ENCODE measurements at places on chromosomes 16 and 17.

- DNase-seq = no peak
These were observed 4.7 kb downstream of the KRT25 start for GRCh38 chr17:40750391-40750790.

GRCh38 chr17:31721291-31722025, 137.6 kb downstream of the COPRS start:
- no peak for DNase-seq

- DNase-seq = no peak
These were observed 16.8 kb downstream of the VASN start for GRCh38 chr16:4388271-4389021.

DNA sequence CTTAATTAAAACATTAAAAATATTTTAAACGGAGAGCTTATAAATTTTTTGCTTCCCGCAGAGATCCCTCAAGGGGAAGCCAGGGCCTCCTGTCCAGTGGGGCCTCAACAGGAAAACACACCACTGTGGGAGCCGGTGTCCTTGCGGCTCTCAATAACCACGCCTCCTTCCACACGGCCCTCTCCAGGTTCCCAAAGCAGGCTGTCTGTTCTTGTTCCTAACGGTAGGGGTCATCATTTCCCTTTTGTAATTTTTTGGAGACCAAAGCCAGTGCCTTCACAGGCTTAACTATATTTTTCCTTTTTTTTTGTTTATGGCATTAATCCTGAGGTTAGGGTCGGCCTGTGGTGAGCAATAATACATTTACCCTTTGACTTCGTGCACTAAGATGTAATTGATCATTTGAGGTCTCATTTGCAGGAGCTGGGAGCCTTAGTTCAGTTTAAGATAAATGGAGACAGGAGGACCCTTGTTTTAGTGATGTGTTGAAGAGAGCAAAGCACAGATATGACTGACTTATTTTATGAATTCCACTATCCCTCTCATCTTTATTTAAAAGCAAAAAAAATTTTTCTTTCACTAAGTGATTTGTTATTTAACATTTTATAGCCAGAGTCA, 77.5 kb upstream of the N4BP1 start:
- DNase-seq = peak; percentile 73

- DNase-seq = peak; percentile 80
These were observed 245.7 kb downstream of the FOXL1 start for GRCh38 chr16:86823888-86824671.

- peak; percentile 81 for DNase-seq
These were observed 652 bp downstream of the PRAC2 start for GRCh38 chr17:48723423-48724250.

DNA sequence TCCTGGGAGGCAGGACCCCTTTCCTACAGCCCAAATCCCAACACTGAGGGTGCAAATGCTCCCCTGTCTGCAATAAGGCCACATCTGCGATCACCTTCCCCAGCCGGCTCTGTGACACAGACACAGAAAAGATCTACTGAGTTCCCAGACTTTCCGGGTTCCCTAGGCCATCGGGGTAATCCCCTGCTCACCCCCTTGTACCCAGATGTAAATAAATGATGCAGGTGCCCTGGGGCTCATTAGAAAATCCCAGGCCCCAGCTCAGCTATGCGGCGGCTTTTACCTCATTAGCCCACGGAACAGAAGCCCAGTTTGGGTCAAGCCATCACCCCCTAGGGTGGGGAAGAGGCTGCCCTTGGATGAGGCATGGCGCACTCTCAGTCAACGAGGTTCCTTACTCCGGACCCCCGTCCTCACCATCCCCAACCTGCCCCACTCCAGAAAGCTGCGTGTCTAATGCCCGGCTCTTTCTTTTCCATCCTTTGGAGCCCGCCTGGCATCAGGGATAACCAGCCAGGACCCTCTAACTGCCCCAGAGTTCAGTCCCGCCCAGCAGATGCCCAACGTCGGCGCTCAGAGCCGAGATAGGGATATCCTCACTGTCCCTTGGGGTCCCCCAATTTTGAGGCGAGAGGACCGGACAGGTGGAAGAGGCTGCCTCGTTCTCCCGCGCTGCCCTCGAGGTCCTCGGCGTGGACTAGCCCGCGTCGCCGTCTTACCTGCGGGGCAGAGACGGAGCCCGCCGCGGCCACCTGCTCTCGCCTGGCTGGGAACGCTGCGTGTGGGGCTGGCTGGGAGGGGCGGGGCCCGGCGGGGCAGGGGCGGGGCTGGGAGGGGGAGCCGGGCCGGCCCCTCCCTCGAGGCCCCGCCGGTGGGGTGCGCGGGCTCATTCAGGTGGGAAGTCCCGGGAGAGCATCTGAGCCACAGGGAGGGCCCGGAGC, at the start of gene ZNF385C:
Gene ZNF385C, minus strand, starts transcription at position 783 of the 941 bp plus-strand sequence. CDS start 35,417 bp downstream, outside the sequence.
- no peak for DNase-seq

DNA sequence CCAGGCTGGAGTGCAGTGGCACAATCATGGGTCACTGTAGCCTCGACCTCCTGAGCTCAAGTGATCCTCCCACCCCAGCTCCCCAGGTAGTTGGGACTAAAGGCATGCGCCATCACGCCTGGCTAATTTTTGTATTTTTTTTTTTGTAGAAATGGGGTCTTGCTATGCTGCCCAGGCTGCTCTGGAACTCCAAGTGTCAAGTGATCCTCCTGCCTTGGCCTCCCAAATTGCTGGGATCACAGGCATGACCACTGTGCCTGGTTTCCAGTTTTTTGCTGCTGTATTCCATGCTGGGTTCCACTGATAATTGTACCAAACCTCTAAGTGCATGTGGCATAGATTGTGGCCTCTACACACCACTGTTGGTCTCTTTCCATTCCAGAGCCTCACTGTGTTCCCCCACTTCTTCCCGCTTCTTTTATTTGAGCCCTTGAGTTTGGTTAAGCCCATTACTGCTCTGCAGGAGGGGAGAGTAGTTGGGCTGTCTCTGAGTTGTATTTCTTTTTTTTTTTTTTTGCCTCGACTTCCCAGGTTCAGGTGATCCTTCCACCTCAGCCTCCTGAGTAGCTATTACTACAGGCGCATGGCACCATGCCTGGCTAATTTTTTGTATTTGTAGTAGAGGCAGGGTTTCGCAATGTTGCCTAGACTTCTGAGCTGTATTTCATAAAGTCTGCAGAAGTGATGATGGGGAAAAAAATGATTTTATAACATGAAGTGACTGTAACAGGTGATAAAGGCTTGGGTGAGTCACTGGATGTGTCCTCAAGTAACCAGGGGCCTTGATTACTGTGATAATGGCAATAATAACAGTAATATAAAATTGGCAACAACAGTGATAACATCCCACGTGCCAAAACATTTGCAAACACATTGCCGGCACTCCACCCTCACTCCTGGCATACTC, 30.0 kb downstream of the EEF2K start:
- DNase-seq = no peak

- no peak for DNase-seq
These were observed 2.6 kb upstream of the CRLF3 start for GRCh38 chr17:30827082-30827481.

- DNase-seq = no peak
These were observed 20.7 kb downstream of the LLGL2 start for GRCh38 chr17:75546181-75546580.

GRCh38 chr16:56792967-56793366, 63.0 kb downstream of the NUP93 start:
- DNase-seq = no peak

DNA sequence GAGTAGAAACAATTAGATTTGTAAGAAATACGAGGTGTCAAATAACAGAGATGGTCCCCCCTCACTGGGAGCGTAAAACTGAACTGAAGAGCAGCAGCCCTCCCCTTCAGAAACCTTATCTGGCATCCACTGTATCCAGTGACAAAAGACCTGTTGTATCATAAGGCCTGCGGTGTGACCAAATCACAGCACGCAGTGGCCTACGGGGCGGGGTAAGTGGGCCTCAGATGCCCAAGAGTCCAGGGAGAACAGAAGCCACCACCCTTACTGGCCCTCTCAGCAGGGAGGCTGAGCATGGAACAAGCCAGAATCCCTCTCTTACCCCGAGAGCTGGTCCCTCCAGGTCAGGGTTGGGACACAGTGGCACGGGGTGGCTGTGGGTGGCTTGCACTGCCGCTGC, 5.5 kb downstream of the JMJD6 start:
- no peak for DNase-seq

- DNase-seq = peak; percentile 55
These were observed 13.8 kb downstream of the KCTD19 start for GRCh38 chr16:67312719-67313118.

DNA sequence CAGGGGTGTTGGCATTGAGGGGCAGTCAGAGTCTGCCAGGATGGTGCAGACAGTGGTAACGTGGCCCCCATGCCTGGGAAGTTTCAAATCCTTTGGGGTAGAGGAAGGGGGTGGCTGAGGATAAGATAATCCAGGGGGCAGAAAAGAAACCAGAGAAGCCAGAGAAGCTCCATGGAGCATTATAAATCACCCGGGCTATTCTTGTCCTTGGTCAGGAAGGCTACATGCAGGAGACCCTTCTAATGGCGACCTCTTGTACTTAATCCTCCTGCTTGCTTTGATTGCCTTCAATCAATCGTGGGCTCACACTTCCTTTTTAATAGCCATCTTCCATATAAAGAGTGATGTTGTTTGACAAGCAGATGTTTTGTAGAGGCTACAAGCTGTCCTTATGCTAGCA, 131.9 kb downstream of the MAF start:
- no peak for DNase-seq

DNA sequence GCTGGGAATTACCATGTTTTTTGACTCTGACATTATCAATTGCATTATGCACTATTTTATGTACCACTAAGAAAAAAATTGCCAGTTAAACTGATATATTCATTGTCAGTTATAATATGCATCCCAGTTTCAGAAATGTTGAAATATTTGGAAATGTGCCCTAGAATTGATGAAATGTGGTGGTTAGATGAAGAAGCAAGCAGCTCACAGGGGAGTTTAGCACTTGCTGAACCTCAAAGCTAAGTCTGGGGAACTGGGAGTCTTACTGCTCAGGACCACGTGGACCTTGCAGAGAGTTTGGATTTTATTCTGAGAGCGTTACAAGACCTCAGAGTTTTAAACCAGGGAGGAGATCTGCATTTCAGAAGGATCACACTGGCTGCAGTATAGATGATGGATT, 67.9 kb downstream of the TNRC6C start:
- no peak for DNase-seq

DNA sequence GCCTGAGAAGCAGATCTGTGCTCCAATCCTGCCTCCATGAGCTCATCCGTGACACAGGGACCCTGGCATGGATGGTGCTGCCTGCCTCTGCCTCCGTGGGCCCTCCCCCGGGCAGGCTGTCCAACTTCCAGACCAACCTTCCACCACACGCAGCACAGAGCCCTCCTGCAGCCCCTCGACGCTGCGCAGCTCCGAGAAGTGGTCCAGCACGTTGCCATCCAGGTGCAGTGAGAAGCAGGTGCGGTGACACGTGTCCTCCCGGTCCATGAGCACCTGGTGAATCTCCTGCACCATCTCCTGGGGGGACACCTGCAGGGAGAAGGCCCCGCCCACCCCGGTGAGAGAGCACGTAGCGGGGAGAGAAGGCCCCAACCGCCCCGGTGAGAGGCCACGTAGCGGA, 8.4 kb downstream of the CLUH start:
- DNase-seq = no peak
